ENCODE measurements at places on chromosomes 3 and 15. TPM values are rescaled to one million over a fixed set of nuclear protein-coding genes. Genes with fewer than 3 reads are reported as not detected.

DNA sequence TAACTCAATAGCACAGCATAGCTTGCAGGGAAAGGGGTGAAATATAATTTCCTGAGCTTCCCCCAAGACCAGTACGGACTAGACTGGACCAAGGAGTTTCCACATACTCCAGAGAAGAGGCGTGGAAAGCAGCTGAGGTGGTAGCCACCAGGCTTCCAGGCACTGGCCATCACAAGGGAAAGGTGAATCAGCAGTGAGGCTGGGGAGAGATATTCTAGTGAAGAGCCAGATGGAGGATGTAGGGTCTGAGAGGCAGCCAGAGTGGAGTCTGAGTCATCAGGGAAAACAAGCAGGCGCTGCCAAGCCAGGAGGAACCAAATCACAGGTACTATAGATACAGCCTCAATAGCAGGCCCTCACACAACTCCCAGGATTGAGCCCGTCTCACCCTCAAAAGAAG, 9.6 kb upstream of the RASA2 start:
- DNase-seq = no peak

- no peak for DNase-seq
Observed at GRCh38 chr3:194097141-194097882, 38.6 kb upstream of the HES1 start.

DNA sequence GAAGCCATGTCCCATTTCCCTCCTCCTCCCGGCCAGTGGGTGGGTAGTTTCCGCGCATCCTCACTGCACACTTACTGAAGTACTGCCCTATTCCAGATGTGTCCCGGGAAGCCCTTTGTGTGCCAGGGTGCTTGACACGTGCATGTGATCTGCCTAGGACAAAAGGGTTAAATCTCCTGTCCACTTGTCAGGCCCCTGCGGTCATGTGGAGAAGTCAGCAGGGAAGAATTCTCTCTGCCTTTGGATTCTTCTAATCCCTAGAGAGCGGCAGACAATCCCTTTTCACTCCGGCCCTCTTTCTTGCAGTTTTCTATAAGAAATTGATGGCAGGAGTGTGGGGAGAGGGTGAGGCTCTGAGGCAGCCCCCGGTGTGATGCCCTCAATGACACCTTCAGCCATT, 19.8 kb downstream of the ST8SIA2 start:
- no peak for DNase-seq

GRCh38 chr15:42137461-42138261, 18.8 kb downstream of the PLA2G4F start:
- peak; percentile 28 for DNase-seq

MELTF gene
- 2.6 TPM for total RNA-seq
